Uterus (tissue), 4 donors: ENCODE measurements at places on chromosomes 6 and 20. TPM values are rescaled to one million over a fixed set of nuclear protein-coding genes. Genes with fewer than 3 reads are reported as not detected.

DNA sequence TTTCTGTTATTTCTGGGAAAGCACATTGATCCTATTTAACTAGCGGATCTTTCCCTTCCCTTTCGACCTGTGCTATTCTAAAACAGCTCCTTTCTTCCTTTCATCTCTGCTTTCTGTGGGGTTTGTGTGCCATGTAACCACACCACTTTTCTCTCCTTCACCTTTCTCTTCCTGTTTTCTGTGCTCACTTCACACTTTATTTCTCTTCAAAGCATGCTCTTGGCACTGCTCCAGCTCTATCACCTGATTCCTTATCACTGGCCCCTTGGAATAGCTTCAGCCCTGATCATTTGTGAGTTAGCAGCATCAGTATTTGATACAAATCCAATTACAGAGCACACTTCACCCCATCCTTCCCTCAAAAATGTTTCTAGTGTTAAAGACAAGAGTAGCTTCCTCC is 8.1 kb upstream of the METTL24 start:
- DNase-seq: no peak

- DNase-seq: no peak
These were observed 3.4 kb upstream of the SRC start for GRCh38 chr20:37342231-37343177.

- DNase-seq: no peak
These were observed 17.5 kb downstream of the GSTA2 start for GRCh38 chr6:52745764-52746201.

SRC gene
- 110 TPM for total RNA-seq

TBC1D7 gene
- total RNA-seq: not detected

STK38 gene
- total RNA-seq: 12.8 TPM

DNA sequence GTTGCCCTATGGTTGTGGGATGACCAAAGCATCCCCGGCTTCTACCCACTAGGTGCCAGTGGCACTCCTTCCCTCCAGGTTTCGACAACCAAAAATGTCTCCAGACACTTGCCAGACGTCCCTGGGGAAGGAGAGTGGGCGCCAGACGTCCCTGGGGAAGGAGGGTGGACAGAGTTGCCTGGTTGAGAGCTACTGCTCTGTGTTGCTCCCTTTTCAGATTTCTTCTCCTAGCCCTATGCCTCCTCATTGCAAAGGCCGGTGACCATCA is 13.1 kb downstream of the LRRC73 start:
- DNase-seq: no peak

- DNase-seq: no peak
These were observed 224.2 kb downstream of the ARHGAP18 start for GRCh38 chr6:129485746-129486145.

DNA sequence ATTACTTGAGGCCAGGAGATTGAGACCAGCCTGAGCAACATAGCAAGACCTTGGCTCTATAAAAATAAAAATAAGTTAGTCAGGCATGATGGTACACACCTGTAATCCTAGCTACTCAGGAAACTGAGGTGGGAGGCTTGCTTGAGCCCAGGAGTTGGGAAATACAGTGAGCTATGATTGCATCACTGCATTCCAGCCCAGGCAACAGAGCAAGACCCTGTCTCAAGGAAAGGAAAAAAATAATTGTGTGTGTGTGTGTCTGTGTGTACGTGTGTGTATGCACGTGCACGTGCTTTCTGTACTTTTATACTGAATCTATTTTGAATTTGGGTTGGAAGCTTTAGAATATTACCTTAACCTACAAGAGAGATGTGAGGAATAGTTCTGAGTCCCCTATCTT is 58.9 kb downstream of the KIZ start:
- DNase-seq: peak; percentile 59

DNA sequence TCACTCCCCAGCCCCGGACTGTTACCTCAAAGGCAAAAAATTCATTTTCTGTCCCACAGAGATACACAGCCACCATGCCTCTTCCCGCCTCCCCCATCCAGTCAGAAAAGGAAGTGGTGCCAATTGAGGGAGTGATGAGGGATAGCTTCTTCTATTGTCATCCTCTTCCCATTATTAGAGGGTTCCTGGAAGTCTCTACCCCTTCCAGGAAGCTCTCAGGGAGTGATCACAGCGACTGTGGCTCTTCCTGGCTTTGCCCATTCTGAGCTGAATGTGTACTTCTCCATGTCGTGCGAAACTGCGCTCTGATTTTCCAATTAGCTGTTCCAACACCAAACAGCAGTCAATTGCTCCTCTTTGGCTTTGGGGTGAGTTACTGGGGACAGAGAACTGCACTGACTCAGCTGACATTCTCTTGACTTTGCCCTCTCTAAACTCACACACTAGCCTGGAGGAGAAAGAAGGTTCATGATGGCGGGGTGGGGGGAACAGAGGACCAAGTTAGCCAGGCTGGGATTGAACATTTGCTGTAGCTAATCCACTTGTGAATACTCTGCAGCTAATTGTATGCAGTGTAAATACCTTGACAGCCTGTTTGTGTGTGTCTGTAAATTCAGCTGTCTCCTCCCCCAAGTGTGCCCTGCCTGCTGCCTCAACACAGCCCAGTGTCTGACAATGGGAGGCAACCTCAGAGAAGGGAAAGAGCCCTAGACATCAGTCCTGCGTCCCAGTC is 2.4 kb upstream of the MDGA1 start:
- DNase-seq: no peak

GRCh38 chr20:38855356-38855755 is 49.9 kb downstream of the PPP1R16B start:
- DNase-seq: no peak

DNA sequence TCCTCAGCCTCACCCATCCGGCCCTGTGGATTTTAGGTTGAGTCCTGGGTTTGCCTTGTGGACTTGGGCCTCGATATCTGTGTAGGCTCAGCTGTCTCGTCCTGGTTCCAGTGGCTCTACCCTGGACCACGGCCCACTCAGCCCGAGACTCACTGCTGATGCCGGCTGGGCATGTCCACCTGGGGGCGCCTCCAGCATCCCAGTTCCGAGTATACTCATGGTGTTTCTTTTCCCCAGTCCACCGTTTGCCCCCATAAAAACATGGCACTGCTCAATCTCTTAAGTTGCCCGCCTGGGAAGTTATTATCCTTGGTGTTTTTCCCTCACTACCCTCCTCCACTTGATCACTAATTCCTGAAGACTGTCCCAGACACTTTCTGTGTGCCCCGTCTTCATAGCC is 99.1 kb downstream of the ARID1B start:
- DNase-seq: no peak

LRRN4 gene
- 1.2 TPM for total RNA-seq

- DNase-seq: no peak
These were observed 208.3 kb upstream of the NT5E start for GRCh38 chr6:85241498-85242052.

GRCh38 chr6:35181933-35182612 is 31.7 kb upstream of the SCUBE3 start:
- peak; percentile 19 for DNase-seq

- DNase-seq: no peak
These were observed 195.7 kb downstream of the CENPW start for GRCh38 chr6:126535595-126535994.

DNA sequence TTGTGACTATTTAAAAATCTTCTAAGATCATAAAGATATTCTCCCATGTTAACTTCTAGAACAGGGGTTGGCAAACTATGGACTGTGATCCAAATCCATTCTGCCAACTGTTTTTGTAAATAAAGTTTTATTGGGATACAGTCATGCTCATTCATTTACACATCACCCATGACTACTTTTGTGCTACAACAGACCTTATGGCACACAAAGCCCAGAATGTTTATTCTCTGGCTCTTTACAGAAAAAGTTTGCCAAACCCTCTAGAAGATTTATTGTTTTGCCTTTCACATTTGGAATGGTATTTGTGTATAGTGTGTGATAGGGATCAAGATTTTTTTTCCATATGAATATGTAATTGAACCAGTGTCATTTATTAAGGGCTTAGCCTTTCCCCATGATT is 341.7 kb downstream of the CD83 start:
- no peak for DNase-seq

DNA sequence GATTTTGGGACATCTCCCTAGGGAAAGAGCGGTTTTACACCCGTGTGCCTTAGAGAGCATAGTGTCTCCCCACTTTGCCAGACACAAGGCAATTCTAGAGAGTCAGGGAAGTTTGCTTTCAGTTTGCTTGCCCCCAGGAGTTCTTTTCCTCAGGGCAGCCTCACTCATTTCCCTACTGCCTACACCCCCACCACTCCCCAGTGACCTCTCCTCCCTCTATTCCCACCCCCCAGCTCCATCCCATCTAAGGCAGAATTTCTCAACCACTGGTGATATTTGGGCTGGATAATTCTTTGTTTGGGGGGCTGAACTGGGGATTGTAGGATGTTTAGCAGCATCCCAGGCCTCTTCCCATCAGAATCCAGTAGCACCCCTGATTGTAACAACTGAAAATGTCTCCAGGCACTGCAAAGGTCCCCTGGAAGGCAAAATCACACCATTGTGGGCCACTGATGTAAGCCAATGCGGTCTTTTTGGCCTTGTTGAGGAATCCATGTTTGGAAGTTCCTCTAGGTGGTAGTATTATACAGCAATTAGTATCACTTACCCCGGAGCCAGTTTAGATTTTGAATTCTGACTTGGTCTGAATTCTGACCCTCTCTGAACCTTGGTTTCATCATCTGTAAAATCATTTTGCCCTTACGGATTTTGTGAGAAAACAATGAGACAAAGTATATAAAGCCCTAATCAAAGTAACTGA is 1.3 kb downstream of the EPPIN start:
- no peak for DNase-seq

DNA sequence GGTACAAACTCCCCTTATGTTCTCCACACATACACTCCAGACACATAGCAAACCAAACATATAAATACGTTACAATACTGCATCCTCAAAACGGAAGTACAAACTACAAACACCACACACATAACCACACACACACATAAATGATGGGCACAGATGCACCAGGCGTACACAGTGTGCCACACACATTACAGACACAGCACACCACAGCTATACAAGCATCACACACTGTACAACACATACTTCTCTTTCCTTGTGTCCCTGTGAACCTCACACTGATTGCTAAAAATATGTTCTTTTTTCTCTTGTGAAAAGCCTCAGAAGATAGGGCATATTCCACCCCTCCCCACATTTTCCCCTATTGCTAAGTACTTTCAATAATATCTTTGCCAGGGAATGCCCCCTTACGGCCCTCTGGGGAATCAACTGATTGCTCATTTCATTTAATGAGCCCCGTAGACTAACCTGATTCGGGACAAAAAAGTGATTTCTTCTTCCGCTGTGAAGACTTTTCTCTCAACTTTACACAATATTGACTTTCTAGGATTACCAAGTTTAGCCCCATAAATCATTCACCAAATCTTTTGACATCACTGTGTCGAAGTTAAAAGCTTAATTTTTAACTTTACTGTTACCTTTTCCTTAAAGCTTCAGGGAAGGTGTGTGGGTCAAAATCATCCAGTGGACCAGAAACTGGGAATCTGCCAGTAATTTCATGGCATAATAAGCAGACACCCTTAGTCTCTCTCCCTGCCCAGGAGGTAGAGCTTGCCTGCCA is at the start of gene SLC17A1:
SLC17A1 (minus strand) TSS at position 521 of the 775 bp plus-strand sequence. CDS start 1,495 bp downstream, outside the sequence.
- no peak for DNase-seq

DNA sequence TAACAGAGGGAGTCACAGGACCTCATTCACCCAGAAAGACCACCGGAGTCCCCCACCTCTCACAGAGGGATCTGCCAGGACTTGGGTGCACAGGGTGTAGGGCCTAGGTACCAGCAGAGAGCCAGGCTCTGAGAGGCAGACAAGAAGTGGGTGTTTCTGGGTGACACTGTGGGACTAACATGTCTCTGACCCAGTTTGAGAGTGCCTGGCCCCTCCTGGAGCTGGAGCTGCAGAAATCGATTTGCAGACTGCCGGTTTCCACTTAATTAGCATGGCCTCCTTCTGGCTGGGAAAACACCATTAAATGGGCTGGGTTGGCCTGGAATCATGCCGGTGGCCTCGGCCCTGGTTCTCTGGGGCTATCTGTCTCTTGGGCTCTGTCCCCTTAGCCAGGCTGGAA is 59.2 kb downstream of the PPP1R16B start:
- no peak for DNase-seq

DNA sequence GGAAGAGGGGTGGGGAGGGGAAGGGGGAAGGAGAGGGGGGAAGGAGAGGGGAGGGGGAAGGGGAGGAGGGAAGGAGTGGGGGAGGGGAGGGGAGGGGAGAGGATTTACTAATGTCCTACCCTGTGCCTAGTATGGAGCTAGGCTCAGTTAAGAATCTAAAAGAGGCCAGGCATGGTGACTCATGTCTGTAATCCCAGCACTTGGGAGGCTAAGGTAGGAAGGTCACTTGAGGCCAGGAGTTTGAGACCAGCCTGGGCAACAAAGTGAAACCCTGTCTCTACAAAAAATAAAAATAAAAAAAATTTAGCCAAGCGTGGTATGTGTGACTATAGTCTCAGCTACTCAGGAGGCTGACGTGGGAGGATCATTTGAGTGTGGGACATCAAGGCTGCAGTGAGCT is 13.0 kb downstream of the UBE2J1 start:
- no peak for DNase-seq

- no peak for DNase-seq
These were observed 417 bp downstream of the VAPB start for GRCh38 chr20:58389324-58389967.

DNA sequence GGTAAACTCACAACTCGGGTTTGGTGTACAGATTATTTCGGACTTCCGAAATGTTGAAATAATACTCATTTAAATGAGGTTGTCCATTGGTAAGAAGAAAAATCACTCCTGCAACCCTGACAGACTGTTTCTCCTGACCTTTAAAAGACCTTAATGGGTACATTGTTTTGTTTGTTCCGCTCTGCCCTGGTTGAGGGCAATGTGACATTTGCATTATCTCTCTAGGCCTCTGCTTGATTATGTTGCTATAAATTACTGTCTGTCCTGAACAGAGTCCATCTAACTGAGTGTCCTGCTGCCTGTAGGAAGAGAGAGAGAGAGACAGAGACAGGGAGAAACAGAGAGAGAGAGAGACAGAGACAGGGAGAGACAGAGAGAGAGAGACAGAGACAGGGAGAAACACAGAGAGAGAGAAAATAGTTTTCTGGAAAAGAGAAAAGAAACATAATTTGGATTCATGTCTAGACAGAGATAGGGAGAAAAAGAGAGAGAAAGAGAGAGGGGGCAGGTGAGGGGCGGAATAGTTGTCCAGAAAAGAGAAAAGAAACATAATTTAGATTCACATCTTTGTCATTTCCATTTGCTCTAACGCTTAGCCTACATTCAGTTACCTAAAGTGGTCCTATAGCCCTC is 83.2 kb downstream of the SHLD1 start:
- no peak for DNase-seq

FERMT1 gene
- total RNA-seq: under 0.01 TPM
